ENCODE measurements at places on chromosomes 2 and 18.

DNA sequence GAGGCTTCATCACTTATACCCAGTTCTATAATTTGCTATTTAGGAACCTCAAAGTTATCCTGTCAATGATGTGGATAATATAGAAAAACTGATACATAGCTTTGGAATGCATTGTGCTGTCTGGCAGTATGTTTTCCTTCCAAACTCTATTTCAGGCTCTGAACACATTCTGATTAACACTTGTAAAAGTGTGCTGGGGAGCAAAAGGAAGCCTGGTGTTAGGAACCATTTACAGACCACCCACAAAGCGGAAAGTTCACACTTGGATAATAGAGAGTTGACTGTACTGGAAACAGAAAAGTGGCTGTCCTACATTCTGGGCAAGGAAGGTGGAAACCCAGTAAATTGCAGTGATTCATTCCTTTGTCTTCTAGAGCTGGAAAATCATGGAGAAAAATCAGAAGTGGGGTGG lies 114.5 kb upstream of the ZFP36L2 start:
- no peak for DNase-seq

GRCh38 chr2:182355815-182356214 lies 71.0 kb downstream of the PDE1A start:
- no peak for DNase-seq

DNA sequence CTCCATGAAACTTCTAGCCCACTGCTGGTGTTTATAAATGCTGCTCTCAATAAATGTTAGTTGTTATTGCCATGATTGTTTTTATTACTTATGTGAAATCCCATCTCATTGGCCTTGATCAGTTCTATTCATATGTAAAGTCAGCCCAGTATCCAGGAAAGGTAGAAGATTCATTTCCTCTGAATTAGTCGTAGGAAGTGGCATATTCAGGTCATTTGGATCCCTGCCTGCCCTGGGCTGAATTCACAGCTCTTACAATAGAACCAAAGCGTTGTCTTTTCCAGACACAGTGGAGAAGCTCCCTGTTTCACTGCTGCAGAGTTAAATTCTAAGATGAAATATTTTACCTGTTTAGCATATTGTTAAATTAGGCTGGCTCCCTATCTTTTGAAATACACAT lies 70.3 kb downstream of the MAIP1 start:
- DNase-seq: no peak

DNA sequence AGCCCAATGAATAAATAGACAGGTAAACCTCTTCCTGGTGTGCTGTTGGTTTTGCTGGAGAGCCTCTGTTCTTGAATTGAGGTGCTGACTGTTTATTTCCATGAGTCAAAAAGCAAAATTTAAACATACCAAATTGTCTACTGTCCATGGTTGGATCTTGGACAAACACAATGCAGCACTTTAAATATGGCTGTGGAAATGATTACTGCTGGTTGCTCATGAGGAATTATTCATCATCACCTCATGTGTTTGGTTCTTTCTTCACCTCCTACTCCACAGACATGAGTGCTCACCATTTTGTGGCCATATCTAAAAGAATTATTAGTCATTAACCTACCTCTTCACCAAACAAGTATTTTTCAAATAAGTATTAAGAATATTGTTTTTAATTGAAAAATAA lies 85.3 kb upstream of the GALNT5 start:
- DNase-seq: no peak

GRCh38 chr18:79529991-79530390 lies 134.3 kb downstream of the NFATC1 start:
- no peak for DNase-seq

GRCh38 chr2:8918412-8918811 lies 81.0 kb upstream of the KIDINS220 start:
- DNase-seq: no peak

- no peak for DNase-seq
Measured at GRCh38 chr18:2644535-2644934, 11.0 kb upstream of the SMCHD1 start.

- no peak for DNase-seq
Measured at GRCh38 chr18:66560094-66560493, 43.8 kb downstream of the CDH19 start.

GRCh38 chr18:48529796-48530195 lies 9.0 kb upstream of the CTIF start:
- DNase-seq: no peak

DNA sequence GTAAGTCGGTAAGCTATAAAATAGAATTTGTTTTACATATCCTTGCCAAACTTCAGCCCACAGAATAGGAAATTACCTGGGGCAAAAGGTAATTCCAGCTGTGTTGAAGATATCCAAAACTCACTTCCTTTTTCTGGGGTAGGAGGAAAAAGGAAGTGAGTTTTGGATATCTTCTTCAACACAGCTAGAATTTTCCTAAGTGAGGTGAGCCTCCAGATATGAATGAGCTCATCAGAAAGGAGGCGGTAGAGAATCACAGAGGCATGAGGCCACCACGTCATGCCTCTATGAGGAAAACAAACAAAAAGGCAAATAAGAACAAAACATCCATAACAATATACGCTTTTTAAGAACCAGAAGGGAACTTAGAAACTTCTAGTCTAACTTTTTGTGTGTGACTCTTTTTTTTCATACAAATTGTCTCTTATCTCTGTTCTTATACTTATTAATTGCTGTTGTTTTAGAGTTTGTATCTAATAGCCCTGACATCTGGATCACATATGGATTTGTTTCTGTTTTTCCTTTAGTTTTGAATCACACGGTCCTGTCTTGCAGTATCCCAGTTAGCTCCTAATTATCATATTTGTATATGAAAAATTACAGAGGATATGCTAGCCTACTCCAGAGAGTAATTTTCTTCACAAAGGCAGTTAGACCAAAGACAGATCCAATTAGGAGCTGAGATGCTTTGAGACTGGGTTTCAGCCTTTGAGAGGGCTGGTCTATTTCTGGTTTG lies 104.5 kb downstream of the RBM43 start:
- no peak for DNase-seq

DNA sequence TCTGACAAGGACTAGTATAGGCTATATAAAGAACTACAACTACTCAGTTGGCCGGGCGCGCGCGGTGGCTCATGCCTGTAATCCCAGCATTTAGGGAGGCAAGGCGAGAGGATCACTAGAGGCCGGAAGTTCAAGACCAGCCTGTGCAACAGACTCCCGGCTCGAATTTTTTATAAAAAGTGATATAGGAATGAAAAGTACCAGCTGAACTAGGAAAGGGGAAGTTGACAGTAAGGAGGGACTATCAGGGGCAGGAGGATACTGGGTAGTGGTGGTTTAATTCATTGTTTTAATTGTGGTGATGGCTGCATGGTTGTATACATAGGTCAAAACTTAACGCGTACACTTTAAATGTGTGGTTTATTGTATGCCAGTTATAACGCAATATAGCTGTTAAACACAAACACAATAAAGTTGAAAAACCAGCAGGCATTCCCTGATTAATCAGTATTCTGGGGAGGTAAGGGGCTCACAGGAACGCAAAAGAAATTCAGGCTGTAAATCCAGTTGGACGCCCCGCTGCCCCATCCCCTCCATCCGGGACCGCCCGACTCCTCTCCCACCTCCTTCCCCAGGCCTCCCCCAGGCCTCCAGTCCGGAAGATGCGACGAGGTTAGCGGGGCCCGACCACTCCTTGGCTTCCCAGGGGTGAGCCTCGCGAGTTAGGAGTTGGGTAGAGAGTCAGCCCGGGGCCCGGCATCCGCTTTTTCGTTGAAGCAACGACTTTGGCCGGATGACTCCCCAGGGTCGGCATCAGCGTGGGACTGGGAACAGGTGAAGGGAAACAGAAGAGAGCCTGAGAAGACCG lies 746 bp upstream of the POLR1B start:
- no peak for DNase-seq

- DNase-seq: no peak
Measured at GRCh38 chr2:64542071-64543007, 18.2 kb downstream of the AFTPH start.

- no peak for DNase-seq
Measured at GRCh38 chr2:112255875-112256274, 1.0 kb upstream of the ZC3H8 start.

DNA sequence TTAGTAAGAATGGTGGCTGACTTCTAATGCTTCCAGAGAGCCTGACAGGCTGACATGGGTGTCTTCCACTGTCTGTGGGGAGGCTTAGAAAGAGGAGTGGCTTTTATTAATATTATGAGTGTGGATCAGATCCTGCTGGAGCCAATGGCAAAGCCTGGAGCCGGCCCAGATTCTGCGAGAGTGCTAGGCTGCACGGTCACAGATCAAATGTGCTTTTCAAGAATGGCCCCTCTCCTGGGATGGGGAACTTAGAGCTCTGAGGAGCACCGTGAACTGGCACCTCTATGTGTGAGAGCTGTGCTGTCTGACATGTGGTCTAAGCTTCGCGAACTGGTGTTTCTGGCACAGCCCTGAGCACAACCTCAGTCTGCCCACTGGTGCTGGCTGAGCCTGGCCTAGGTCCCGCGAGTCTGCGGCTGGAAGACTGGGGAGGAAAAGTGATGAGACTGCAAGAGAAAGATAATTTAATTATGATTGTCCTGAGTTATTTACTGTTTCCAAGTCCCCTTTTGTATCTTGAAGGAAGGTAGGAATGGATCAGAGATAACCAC lies 70.4 kb downstream of the ASAP2 start:
- no peak for DNase-seq

DNA sequence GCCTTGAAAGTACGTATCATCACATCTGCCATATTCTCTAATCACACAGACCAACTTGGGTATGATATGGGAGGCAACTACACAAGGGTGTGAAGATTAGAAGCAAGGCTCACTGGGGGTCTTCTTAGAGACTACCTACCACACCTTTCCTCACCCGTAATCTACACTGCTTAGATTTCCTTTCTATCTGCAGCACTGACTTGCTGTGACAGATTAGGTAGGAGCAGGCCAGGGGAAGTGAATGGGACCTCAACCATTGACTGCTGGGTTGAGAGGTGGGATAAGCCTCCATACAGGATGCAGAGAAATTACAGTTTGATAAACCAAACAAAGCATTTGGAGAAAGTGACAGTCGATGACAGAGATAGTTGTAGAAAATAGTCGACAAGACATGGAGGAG lies 119.0 kb upstream of the SERPINE2 start:
- DNase-seq: no peak

GRCh38 chr2:220779511-220779910 lies 792.6 kb downstream of the EPHA4 start:
- no peak for DNase-seq

- no peak for DNase-seq
Measured at GRCh38 chr2:3956892-3957291, 253.5 kb downstream of the DCDC2C start.

DNA sequence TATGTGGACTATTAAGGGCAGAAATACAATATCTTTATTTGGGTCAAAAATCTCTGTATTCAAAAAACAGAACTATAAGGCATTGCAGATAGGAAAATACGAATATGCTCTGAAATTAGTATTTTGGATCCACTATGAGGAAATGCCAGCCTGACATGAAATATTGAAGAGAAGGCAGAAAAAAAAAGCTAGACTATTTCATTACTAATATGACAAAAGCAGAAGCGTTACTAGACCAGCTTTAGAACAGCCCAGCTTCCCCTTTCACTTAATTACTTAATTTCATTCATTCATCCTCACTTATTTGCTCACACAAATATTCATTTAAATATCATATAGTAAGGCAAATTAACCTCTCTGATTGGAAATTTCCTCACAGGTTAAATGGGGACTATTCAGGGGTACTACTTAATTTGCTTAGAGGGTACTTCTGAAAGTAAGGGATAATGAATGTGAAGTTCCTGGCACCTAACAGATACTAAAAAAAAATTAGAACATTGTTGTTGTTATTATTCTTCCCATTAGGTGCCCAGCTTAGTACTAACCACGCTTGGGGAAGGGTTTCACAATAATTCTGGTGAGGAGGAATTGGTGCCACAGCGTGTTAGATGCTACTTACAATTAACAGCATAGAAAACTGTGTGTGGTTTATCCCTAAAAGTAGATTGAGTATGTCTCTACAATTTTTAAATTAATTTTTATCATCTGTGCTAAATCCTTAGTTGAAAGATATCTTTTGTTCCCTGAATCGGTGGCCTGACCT lies 71.1 kb upstream of the CTLA4 start:
- DNase-seq: no peak

- DNase-seq: peak; percentile 15
Measured at GRCh38 chr2:161952783-161953191, 121.2 kb downstream of the DPP4 start.

- no peak for DNase-seq
Measured at GRCh38 chr18:45014047-45014501, 333.4 kb downstream of the SETBP1 start.

DNA sequence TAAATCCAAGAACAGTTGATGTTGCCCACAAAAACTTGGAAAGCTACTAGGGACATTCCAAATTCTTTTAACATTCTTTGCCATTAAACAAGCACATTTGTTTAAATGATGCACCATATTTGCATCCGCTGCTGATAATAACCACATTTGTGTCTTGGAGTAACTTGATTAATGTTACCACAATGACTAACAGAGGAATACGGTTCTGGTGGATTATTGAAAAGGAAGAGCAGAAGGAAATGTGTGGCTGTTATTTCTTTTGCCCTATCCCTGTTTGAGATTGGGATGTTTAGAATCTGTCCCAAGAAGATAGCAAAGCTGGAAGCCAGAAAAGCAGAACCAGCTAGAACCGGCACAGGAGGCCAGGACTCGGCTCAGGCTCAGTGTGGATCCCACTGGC lies 39.2 kb upstream of the RASGRP3 start:
- DNase-seq: no peak

DNA sequence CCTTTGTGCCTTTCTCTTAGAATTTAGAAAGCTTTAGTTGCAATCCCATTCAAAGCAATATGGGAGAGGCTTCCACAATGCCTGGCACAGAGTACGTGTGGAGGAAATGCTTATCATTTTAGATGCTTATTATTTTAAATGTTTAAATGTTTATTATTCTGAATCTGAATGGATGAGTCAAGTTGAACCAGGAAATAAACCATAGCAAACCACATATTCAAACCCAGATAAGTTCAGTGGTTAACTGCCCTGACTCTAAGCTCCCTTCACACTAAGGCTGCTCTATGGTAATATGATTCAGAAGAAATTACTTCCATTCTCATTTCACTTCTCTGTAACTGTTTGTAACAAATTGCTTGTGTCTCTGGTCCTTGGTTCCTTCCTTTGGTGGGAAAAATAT lies 5.2 kb upstream of the PPP4R1 start:
- DNase-seq: no peak

- no peak for DNase-seq
Measured at GRCh38 chr2:186187854-186188253, 298.2 kb upstream of the ZC3H15 start.

GRCh38 chr2:60549928-60550177 lies 3.6 kb downstream of the BCL11A start:
- no peak for DNase-seq

- DNase-seq: no peak
Measured at GRCh38 chr2:145186303-145186702, 666.4 kb upstream of the ZEB2 start.

All from naive thymus-derived CD4-positive, alpha-beta T cell (primary cell).